ENCODE measurements at places on chromosomes 4 and X.

GRCh38 chr4:145938618-145939440 lies at the start of gene ZNF827:
Gene ZNF827, minus strand, starts transcription at chr4:145938823. Its CDS starts 416 bp downstream, at chr4:145938407.
- peak; percentile 26 for DNase-seq

- DNase-seq: no peak
Measured at GRCh38 chrX:76202471-76202870, 29.6 kb downstream of the PBDC1 start.

DNA sequence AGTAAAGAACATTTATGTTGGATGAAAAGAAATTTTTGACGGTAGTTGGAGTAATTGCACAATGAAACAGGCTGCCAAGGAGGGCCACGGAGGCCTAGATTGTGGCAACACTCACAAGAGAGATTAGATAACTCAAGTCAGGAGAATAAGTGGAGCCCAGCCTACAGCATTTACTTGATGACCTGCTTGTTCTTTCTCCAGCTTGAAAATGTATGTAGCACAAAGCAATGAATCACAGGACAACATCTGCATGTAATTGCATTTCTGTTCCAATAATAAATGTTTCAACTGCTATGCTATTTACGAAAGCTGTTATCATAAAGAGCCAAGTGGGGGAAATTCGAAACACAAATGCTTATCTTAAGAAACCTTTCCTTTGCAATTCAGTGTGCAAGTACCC lies 221.2 kb upstream of the MID1 start:
- DNase-seq: no peak

GRCh38 chr4:6017030-6017429 lies 1.2 kb downstream of the C4orf50 start:
- DNase-seq: no peak

GRCh38 chr4:19224820-19225219 lies 1026.9 kb upstream of the SLIT2 start:
- no peak for DNase-seq

DNA sequence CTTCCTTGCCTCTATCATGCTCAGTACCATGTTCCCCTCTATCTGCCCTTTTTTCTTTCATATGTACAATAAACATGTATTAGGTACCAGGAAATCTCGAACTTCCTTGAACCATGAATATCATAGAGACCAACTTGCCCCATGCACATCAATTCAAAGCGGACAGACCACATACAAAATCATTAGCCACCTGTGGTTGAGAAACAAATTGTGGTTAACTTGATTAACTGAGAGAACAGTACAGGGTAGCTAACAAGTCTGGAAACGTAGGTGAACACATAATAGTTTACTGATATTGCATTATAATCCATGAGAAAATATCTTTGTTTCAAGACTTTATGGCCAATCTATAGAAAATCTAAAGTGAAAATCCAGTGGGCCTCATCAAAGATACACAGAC lies 8.2 kb downstream of the CASP3 start:
- DNase-seq: no peak

- no peak for DNase-seq
Measured at GRCh38 chr4:47213971-47214370, 182.6 kb downstream of the GABRB1 start.

DNA sequence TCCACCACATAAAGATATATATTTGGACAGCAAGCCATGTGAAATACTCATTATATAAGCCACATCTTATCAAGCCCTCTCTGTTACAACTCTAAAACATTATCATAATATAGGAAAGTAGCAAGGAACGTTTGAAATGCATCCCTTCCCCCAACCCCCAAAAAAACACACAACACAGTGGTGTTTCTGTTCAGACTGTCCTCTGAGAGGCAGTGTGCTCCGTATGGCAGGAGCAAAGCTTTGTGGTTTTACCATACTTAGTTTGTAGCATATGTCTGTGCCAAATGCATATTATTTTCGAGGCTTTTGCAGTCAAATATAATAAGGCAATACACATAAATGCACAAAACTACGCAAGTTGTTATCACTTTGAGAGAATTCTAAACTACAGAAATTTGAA lies 194.2 kb downstream of the RAPGEF2 start:
- DNase-seq: no peak

- no peak for DNase-seq
Measured at GRCh38 chr4:172220679-172221078, 407.5 kb downstream of the GALNTL6 start.

- no peak for DNase-seq
Measured at GRCh38 chr4:139189972-139190371, 13.0 kb upstream of the ELF2 start.

GRCh38 chrX:8374041-8374825 lies 90.4 kb upstream of the VCX3B start:
- DNase-seq: no peak

- no peak for DNase-seq
Measured at GRCh38 chr4:7103607-7104365, 35.9 kb upstream of the GRPEL1 start.

GRCh38 chr4:95531141-95531540 lies 17.6 kb downstream of the UNC5C start:
- DNase-seq: no peak

DNA sequence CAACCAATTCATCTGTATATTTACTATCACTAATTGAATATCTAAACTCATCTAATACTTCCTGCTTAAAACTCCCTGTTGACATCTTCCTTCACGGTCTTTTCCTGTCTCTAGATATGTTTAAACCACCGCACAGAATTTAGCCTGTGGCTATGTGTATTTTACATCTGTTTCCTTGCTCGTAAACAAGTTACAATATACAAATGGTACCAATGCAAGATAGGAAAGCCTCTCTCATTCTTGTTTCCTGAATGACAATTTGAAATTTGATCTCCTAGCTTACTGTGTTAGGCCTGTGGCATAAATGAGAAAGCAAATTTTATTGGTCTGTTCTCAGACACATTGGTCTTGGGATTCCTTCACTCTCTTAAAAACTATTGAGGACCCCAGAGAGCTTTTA lies 89.7 kb upstream of the PCDH7 start:
- DNase-seq: no peak

DNA sequence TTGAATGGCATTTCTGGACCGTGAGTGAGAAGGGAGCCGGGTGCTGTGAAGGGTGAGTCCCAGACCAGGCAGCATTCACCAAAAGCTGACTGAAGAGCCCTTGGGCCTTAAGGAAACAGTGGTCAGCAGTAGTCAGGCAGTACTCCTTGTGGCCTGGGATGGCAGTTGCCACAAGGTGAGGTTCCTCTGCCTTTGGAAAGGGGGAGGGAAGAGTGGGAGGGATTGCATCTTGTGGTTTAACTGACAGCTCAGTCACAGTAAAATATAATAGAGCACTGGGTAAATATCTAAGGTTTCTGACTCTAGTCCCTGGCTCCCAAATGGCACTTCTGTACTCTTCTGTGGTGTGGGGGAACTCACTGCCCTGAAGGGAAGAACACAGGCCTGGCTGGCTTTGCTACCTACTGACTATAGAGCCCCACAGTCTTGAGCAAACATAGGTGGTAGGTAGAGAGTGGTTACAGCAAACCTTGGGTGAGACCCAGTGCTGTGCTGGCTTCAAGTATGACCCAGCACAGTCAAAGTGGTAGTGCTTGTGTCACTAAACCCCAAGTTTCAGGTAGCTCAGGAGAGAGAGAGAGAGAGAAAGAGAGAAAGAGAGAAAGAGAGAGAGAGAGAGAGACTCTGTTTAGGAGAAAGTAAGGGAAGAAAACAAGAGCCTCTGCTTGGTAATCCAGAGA lies 154.2 kb downstream of the TEX11 start:
- DNase-seq: no peak

DNA sequence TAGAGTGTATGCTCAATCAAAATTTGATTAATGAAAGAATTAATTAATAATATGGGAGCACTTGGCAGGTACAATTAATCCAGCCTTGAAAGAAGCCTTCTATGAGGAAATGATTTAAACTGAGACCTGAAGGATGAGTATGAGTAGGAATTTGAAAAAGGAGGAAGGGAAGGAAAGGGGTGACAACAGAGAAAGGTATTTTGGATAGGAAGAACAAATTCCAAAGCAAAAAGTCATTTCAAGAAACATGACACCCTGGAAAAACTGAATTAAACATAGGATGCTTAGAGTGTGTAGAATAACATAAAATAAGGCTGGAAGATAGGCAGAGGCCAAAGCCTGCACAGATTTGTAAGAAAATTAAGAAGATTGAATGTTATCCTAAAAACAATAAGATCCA lies 29.6 kb downstream of the PHOX2B start:
- no peak for DNase-seq

GRCh38 chrX:124338733-124339514 lies 6.5 kb downstream of the TEX13D start:
- no peak for DNase-seq

- DNase-seq: no peak
Measured at GRCh38 chrX:46044486-46044885, 500.7 kb downstream of the ZNF674 start.

GRCh38 chr4:90857081-90857820 lies 730.1 kb downstream of the CCSER1 start:
- no peak for DNase-seq

DNA sequence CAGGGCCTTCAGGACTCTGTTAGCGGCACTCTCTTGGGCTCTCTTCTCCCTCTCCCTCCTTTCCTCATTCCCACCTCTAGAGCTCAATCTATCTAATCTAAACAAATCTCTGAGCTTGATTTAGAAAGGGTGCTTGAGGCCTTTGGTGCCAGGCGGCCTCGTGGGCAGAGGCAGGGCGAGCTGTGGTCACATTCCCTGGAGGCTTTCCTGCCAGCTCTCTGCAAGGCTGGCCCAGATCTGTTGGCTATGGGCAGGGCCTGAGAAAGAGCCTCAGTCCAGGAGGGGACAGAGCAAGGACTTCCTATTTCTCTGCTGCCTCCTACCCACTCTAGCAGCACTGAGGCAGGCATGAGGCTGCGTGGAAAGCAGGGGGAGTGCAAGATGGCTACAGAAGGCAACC lies 38.6 kb downstream of the PJA1 start:
- DNase-seq: no peak

DNA sequence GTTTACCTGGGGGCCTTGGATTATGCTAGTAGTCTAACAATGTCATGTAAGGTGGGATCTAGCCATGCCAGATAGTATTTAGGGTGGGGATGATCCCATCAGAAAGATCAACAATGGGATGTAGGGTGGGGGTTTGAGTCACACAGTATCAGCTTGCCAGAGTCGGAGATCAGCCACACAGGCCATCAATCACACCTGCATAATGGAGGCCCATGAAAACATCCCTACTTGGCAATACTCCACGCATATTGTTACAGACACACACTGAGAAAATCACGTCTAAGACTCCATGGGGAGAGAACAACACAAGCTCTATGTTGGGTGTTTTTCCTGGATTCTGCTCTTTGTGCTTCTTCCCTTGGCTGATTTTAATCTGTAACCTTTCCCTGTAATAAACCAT lies 49.5 kb upstream of the SLC25A4 start:
- no peak for DNase-seq

DNA sequence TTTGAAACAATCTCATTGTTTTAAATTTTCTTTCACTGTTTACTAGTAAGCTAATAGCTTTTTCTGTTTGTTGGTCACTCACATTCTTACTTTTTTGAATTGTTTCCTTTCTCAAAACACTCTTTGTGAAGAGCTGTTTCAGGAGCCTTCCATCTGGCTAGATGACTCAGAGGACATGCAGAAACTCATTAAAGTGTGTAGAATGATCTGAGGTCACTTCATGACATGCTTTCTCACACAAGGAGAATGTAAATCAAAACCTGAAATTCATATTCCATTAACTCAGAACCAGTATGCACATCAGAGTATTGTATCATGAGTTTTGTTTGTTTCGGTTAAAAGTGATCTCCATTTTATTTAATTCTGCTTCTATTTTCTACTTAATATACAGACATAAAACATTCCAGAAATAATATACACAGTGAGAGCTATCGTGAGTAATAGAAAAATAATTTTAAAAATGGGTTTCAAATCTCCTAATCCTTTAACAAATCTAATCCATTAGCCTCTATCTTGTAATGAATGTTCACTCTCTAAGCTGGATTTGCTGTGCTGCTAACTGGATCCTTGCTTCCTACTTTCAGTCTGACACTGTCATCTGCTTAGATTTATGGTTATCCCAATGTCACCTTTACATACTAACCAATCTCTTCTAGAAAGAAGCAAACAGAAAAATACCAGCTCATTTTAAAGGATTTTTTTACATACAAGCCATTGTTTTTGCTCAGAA lies 449.6 kb downstream of the FSTL5 start:
- no peak for DNase-seq

- DNase-seq: no peak
Measured at GRCh38 chrX:44232081-44232480, 111.4 kb downstream of the EFHC2 start.
